ENCODE measurements at places on chromosomes 12 and 14.

- DNase-seq: no peak
These were observed 393.4 kb upstream of the SEL1L start for GRCh38 chr14:81927070-81927469.

GRCh38 chr12:105317942-105318621, 12.4 kb upstream of the C12orf75 start:
- DNase-seq: no peak

DNA sequence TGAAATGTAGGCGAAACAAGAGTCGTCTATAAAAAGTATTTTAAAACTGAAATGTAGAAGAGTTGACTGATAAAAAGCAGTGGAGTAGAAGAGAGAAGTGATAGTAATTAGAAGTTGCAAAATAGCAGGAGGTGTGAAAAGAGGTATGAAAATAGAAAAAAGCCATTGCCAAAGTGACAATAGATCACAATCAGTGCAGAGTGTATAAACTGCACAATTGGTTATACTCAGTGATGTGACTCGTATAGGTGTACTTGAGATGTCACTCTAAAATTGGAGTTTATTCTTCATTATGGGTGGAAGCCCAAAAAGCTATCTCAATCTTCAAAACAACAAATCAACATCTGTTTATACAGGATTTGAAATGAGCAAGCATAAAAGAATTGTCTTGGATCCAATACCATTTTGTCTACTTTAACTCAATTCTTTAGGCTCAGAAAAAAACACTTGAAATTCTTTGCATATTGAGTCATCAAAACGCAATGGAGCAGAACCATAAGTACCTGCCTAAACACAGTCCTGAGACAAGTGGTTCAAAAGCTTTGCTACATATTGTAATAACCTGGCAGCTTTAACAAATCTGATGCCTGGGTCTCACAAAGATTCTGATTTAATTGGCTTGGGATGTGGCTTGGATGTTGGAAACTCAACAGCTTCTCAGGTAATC, 8.8 kb downstream of the IKBIP start:
- DNase-seq: no peak

GRCh38 chr12:106902053-106902452, 53.7 kb upstream of the TMEM263 start:
- no peak for DNase-seq

Measured in stimulated activated CD8-positive, alpha-beta memory T cell treated with anti-CD3 and anti-CD28 coated beads, Interleukin-4, amount 100 ng/mL, for 4 hours (primary cell).